ENCODE measurements at places on chromosomes 7 and 10.

- H3K4me3 ChIP-seq, result no peak overlapping the region
- no peak overlapping the region for H3K27ac ChIP-seq
- no peaks in the 10 kb centered on the region for H3K27me3 ChIP-seq
- no peak for DNase-seq
These were observed 36.1 kb downstream of the UBTD1 start for GRCh38 chr10:97534746-97535367.

- DNase-seq, result peak; percentile 56
- no peaks in the 10 kb centered on the region for H3K36me3 ChIP-seq
- peaks cover 13% of the 10 kb centered on the region for H3K4me1 ChIP-seq
- no peaks in the 10 kb centered on the region for H3K27me3 ChIP-seq
- peak overlapping the region; percentile 71 for H3K27ac ChIP-seq
These were observed 873.5 kb downstream of the REEP3 start for GRCh38 chr10:64394744-64395143.

- H3K36me3 ChIP-seq, result peaks cover 2% of the 10 kb centered on the region
- no peak overlapping the region for H3K27ac ChIP-seq
- H3K4me3 ChIP-seq, result no peak overlapping the region
These were observed 142.1 kb downstream of the SLC25A13 start for GRCh38 chr7:96179837-96180236.

DNA sequence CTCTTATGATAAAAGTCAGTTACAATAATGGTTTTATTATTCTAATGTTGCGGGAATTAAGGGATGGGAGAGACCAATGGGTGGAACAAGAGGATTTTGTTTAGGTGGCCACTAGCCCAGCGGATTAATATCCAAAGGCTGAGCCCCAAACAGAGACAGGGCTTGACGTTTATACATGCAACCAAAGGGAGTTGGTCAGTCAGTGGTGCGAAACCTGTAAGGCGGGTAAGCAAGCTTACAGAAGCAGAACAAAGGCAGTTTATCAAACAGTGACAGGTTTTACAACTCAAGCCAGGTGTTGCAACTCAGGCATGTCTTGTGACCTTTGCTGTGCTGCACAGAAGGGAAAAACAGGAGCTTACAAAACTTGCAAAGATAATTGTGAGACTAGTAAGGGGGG, 622.9 kb upstream of the MBL2 start:
- H3K4me1 ChIP-seq, result no peaks in the 10 kb centered on the region
- no peak overlapping the region for H3K27ac ChIP-seq
- no peaks in the 10 kb centered on the region for H3K27me3 ChIP-seq
- H3K4me3 ChIP-seq, result no peak overlapping the region

DNA sequence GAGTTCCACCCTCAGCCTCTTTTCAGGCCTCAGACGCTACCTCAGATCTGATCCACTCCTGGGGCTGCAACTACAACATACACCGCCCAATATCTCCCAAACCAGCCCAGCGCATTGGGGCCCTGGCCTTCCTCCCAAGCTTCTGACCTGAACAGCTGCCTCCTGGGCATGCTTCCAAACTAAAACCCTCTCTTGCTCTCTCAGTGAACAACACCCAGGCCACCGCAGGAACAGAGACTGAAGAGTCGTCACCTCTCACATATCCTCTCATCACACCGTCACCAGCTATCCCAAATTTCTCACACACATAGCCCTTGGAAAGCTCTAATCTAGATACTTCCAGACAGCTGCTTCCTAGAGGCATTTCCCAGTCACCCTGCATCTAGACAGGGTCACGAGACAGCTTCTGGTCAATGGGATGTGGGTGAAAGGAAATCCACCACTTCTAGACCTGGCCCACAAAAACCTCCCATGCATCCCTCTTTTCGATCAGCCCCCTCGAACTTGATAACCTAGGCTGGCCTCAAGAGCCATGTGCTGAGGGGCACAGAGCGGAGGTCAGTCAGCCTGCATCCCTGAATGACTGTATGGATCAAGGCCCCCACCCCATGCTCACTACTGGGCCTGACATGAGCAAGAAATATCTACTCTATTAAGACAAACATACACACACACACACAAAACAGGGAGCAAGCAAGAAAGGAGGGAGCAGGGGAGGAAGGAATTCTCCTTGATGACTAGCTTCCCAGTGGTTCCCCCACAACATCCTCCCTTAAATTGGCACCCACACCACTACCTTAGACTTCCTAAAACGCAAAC, 1.8 kb downstream of the PARP12 start:
- H3K27me3 ChIP-seq, result peaks cover 16% of the 10 kb centered on the region
- H3K27ac ChIP-seq, result no peak overlapping the region
- H3K4me3 ChIP-seq, result no peak overlapping the region
- H3K4me1 ChIP-seq, result peaks cover 3% of the 10 kb centered on the region
- no peak for DNase-seq

GRCh38 chr7:24707988-24708615, 49.2 kb downstream of the GSDME start:
- H3K27ac ChIP-seq, result no peak overlapping the region
- H3K4me3 ChIP-seq, result no peak overlapping the region
- H3K27me3 ChIP-seq, result no peaks in the 10 kb centered on the region
- H3K4me1 ChIP-seq, result no peaks in the 10 kb centered on the region
- peaks cover 25% of the 10 kb centered on the region for H3K36me3 ChIP-seq

- no peaks in the 10 kb centered on the region for H3K27me3 ChIP-seq
- H3K27ac ChIP-seq, result no peak overlapping the region
- no peak for DNase-seq
These were observed 46.1 kb upstream of the EXOC6 start for GRCh38 chr10:92801978-92802872.

DNA sequence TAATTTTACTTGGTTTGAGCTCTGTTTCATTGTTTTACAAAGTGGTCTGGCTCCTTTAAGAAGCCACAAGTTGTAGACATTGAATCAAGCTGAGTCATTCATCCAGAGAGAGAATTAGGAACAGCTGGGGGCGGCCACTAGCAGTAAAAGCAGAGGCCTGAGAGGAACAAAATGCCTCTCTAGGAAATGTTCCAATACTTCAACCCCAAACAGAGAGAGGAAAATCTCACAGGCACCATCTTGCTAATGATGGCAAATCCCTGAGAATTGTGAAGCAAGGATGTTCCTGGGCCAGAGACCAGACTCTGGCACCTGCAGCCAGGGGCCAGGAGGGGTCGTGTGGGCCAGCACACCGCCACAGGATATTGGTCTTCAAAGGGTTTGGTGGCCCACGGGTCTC, 26.5 kb upstream of the TRIL start:
- no peak for DNase-seq
- H3K27ac ChIP-seq, result peak overlapping the region; percentile 99
- no peaks in the 10 kb centered on the region for H3K27me3 ChIP-seq
- H3K4me1 ChIP-seq, result peaks cover 31% of the 10 kb centered on the region

- H3K4me3 ChIP-seq, result no peak overlapping the region
- H3K27ac ChIP-seq, result no peak overlapping the region
- H3K27me3 ChIP-seq, result no peaks in the 10 kb centered on the region
- peaks cover 3% of the 10 kb centered on the region for H3K4me1 ChIP-seq
- no peaks in the 10 kb centered on the region for H3K36me3 ChIP-seq
These were observed 39.9 kb downstream of the TLL2 start for GRCh38 chr10:96473866-96474265.

- H3K4me1 ChIP-seq, result no peaks in the 10 kb centered on the region
- no peak for DNase-seq
- no peak overlapping the region for H3K4me3 ChIP-seq
- no peaks in the 10 kb centered on the region for H3K36me3 ChIP-seq
- no peak overlapping the region for H3K27ac ChIP-seq
These were observed 26.9 kb upstream of the TPK1 start for GRCh38 chr7:144862612-144863319.

DNA sequence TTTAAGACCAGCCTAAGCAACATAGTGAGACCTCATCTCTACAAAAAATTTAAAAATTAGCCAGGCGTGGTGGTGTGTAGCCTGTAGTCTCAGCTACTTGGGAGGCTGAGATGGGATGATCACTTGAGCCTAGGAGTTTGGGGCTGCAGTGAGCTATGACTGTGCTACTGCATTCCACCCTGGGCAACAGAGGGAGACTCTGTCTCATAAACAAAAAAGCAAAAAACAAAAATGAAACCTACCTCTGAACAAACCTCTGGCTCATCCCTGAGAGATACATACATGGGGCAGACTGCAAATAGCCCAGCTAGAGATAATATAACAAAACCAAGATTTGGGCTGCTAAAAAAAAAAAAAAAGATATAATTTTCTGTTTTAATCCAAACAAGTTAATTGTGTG, 19.5 kb downstream of the C10orf67 start:
- H3K27ac ChIP-seq, result no peak overlapping the region
- no peaks in the 10 kb centered on the region for H3K36me3 ChIP-seq
- H3K27me3 ChIP-seq, result no peaks in the 10 kb centered on the region
- H3K4me1 ChIP-seq, result no peaks in the 10 kb centered on the region
- H3K4me3 ChIP-seq, result no peak overlapping the region
